Fibroblast of pulmonary artery (primary cell): ENCODE measurements at places on chromosomes 4 and X.

GRCh38 chrX:78106651-78106986 lies 2.6 kb downstream of the PGK1 start:
- no peak for DNase-seq

DNA sequence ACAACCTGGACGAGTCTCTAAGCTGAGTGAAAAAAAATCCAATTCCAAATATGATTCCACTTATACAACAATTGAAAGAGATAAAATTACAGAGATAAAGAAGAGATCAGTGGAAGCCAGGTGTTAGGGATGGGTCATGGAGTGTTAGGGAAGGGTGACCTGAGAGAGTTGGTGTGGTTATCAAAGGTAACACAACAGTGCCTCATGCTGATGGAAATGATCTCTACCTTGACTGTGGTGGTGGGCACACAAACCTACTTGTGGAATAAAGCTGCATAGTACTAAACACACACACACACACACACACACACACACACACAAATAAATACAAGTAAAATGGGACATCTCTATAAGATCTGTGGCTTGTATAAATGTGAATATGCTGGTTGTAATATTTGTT lies 26.0 kb downstream of the BEND2 start:
- no peak for DNase-seq

GRCh38 chr4:67871867-67872266 lies 11.9 kb downstream of the TMPRSS11D start:
- DNase-seq: peak; percentile 76

- no peak for DNase-seq
Measured at GRCh38 chrX:1536712-1537030, 314 bp downstream of the P2RY8 start.

DNA sequence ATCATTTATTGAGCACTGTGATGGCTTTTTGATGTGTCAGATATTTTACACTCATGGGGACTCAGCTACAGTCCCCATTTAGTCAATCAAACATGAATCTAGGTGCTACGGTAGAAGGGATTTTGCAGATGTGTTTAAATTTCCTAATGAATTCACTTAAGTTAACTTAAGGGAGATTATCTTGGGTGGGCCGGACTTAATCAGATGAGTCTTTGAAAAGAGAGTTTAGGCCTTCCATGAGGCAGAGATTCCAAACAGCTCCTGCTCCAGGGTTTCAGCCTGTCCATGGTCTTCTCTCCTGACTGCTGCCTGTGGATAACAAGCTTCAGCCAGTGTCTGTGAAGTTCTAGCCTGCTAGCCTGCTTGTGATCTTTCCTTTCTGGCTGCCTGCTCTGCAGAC lies 202.4 kb downstream of the IDS start:
- DNase-seq: no peak

GRCh38 chrX:37905436-37906147 lies 58.2 kb upstream of the DYNLT3 start:
- peak; percentile 8 for DNase-seq

DNA sequence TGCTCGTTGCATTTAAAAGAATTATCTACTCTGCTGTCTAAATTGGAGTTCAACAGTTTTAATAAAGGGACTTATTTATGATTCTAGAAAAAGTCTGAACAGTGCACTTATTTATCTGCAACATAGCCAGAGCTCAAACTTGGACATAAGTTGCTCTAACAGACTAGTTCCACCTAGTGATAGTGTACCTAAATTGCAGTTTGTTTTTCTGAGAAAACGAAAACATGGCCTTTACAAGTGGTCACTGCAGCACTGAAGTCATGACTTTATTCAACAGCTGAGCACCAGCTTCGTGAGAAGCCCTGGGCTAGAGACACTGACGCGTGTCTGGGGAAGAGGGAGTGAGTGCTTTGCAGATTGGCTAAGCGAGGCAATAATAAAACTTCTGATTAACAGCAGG lies 77.3 kb upstream of the IGSF1 start:
- DNase-seq: no peak

DNA sequence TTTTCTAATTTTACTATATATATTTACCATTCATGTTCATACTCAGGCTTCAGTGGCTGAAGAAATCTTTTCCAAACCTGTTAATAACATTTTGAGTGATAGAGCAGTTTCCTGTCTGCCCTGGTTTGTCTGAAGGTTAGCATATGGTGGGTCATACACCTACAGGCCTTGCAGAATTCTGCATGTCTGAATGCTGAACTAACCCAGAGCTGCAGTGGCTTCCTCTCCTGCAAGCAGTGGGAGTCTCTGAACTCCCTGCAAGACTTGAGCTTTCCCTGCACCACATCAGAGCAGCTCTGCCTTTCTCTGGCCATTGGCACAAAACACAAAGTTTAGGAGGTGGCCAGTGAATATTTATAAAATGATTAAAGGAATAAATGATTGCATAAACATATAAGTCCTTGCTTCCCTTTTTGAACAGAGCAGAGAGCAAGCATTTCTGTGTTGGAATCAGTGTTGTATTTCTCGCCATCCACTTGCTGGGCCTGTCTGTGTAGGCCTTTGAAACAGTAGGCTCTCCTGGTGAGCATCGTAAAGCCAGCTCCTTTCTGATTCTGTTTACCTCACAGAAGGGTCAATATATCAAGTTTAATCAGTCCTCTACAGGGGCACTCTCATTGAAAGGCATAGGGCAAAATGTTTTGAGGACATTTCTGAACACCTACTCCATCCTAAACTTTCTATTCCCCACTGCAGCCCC lies 15.0 kb upstream of the UNC5C start:
- no peak for DNase-seq

DNA sequence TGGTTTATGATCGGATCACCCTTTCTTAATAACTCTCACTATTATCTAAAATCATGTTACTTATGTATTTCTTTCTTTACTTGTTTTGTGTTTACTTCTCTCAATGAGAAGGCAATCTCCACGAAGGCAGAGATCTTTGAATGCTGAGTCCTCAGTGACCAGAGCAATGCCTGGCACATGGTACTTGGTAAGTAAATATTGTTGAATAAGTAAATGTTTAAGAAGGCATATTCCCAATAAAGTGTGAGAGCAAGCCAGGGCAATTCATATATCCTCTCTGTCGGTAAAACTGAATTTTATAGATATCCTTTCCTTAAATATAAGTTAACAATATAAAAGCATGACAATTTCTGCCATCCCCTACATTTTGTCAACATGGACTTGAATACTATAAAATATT lies 94.4 kb downstream of the UGT8 start:
- DNase-seq: no peak

DNA sequence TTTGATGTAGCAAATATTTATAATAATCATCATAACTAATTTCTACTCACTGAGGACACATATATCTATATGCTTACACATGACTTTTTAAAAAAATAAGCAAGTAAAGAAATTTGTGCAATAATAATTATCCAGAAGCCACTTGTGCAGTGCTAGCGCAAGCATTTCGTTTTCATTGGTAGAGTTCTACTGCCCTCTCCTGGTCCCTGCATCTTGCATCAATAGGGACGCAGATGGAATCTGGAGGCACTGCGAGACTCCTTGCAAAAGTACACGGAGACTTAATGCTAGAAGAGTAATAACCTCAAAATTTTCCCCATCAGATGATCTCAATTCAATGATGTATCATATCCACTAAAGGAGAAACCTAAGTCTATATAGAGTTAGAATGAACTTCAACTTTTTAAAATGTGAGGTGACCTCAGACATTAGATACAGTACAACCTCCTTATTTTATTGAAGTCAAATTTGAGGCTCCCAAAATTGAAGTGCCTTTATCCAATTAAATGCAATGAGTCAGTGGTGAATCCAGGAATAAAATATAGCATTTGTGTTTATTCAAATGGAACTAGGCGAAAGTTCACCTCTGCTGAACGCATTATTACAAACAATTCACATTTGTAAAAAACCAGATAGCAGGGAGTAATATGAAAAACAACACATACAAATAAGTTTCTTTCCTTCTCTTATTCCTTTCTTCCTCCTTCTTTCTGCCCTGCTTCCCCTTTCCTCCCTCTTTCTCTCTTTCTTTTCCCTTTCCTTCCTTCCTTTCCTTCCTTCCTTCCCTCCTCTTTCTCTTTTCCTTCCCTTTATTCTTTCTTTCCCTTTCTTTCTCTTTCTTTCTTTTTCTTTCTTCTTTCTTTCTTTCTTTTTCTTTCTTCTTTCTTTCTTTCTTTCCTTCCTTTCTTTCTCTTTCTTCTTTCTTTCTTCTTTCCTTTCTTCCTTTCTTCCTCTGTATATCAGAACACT lies 450.0 kb downstream of the ANKRD50 start:
- peak; percentile 96 for DNase-seq

DNA sequence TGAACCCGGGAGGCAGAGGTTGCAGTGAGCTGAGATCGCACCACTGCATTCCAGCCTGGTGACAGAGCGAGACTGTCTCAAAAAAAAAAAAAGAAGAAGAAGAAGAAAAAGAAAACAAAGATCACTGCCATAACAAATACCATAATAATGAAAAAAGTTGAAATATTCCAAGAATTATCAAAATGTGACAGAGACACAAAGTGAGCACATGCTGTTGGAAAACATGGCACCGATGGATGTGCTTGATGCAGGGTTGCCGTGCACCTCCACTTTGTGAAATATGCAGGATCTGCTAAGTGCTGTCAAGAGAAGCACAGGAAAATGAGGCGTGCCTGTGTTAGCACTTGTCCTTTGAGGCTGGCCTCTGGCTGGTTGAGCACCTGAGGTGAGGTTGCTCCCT lies 133.3 kb downstream of the STK32B start:
- DNase-seq: no peak

DNA sequence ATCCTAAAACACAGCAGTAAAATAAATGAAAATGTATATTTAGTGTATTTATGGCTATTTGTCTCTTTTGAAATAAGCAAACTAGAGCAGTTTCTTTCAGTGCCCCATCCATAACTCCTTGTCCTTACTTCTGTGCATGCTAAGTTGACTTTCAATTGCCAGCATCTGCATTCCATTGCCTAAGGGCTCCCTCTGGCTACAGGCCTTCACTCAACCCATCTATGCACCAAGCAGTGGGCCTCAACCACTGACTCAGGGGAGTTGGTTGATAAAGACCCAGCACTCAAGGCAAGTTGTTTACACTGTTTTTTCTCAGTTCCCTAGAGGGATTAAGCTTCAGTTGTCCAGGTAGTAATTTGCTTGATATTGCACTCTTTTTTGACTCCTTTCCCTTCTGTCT lies 265.7 kb downstream of the IQCM start:
- peak; percentile 8 for DNase-seq

DNA sequence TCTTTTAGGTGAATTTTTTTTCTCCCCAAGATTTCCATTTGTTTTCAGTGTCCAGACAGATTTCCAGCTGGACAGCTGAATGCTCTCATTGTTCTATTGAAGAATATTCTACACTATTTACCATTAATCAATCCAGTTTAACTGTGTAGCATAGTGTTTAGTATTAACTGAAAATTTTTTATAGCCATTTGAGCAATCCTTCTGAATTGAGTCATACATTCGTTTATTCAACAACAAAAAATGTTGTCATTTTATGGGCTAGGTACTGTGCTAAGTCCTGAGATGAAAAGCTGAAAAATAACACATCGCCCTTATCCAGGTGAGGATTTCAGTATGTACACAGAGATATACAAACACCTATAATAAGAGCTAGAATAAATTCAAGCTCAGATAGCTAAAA lies 223.3 kb downstream of the COL25A1 start:
- DNase-seq: peak; percentile 16

DNA sequence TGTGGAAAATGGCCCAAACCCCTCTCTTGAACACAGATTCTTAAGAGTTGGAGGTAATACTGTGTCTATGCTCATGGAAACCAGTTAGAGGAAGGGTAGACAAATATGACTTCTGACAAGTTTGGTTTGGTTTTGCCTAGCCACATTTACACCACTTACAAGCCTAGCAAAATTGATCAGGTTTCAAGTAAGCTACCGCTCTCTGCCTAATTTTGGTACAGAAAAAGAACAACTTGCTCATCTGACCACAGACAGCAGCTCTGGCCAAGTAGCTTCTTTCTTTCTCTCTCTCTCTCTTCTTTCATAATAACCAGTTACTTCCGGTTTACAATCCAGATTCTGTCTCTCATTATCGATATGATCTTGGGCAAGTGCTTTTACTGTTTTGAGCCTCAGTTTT lies 260.0 kb downstream of the GLUD2 start:
- no peak for DNase-seq
